Stimulated activated CD8-positive, alpha-beta memory T cell treated with anti-CD3 and anti-CD28 coated beads, Interleukin-15, amount 100 ng/mL, for 4 hours (primary cell): ENCODE measurements at places on chromosomes 16 and 17.

DNA sequence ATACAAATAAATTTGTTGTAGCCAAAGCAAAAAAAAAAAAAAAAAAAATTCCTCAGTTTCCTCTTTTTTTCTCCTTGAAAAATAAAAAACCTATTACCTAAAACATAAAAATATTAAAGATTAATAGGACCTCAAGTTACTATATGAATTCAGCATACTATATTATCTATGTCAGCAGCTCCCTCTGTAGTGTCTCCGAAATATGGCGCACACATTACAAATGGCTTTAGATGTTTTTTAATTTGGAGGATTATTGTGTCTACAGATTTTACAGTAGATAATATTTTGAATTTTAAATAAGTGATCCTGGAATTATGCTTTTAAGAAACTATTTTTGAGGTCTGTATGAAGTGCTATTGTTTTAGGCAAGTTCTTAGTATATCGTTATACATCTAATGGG, 94.4 kb downstream of the NLK start:
- no peak for DNase-seq

DNA sequence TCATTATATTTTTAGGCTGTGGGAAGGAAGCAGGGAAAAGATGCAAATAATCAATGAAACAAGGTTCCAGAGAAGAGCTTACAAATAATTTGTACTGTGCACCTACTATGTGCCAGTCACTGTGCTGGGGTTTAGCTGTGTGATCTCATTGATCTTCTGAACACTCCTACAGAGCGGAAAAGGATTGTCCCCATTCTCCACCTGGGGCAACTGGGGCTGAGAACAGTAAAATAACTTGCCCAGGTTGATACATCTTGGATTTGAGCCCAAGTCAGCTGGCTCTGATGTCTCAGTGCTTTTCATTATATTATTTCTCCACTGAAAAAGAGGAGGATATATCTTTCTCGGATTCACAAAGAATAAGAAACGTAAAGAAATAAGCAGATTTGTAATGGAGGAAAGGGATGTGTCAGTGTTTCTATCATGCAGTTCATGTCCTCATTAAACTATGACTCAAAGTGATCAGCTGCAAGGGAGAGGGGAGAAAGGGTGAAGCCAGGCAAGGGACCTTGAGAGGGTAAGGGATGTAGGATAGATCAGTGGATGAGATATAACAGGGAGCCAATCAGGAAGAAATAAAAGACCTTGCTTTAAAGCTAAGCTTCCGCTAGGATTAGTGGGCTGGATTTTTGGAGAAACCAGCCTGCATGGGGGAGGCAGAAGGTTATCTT, 143.6 kb upstream of the NOL11 start:
- DNase-seq = no peak

- DNase-seq = no peak
Measured at GRCh38 chr16:57871456-57871855, 69.2 kb upstream of the KIFC3 start.

- no peak for DNase-seq
Measured at GRCh38 chr17:10768750-10769251, 35.1 kb downstream of the TMEM238L start.

GRCh38 chr16:57151369-57151768, 34.5 kb downstream of the PSME3IP1 start:
- no peak for DNase-seq

DNA sequence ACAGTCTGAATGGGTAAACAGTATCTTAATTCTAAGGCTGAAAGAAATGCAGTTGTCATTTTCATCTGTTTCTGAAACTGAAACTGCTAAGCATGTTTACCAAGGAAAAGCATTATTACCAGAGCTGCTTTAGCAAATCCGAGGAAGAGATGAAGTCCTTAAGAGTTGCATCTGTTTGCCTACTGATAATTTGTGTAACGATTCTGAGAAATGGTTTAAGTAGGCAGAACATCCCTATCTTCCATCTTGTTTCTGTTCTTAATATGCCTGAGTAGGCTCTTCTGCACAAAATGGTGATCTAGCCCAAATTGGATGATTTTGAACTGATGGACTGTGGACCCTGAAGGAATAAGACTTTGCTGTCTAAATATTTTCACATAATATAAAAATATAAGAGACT, 34.9 kb downstream of the NUP93 start:
- no peak for DNase-seq

DNA sequence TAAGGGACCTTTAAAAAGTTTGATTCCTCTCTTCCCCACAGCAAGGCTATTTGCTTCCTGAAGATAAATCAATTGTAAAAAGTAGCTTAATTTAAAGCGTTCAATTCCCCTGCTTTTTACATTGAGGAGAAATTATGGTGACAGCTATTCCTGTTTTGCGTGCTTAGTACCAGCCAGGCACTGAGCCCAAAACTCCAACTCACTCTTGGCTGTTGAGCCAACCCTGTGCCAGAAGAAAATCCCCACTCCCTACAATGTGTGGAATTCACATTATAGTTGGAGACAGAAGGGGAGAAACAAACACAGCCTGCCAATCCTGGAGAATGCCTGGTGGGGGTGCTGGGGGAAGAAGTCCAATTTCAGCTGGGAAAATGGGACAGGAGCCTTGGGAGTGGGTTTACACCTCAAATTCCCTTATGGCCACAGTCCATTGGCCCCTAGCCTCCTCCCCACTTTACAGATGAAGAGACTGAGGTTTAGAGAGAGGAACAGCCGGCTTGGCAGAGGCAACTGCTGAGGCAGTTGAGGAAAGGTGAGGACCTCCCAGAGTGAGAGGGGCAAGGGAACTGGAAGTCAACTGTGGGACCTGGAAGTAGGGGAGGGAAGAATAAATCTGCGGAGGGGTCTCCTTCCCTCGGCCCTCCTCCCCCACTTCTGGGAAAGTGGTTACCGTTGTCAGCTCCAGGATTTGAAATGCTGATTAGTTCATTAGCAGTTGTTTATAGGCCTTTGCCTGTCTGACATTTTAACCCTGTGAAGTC, 26.1 kb downstream of the CDH1 start:
- DNase-seq = no peak

- no peak for DNase-seq
Measured at GRCh38 chr17:21297026-21297520, 12.6 kb downstream of the MAP2K3 start.

- no peak for DNase-seq
Measured at GRCh38 chr17:72455562-72455961, 334.7 kb downstream of the SOX9 start.

DNA sequence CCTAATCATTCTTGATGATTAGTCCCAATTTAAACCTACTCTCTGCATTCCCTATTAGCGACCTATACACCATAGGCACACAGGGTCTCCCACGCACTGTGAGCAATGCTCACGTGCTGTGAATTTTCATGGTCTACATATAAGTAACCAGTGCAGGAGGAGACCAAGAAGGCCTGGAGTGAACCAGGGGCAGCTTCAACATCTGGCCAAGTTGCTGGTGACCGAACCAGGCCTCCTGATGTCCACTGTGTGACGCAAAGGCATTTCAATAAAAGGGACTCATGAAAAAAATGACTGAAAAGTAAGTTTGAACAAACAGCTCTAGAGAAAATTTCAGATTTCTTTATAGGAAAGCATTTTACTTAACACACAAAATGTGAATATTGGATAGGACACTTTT, 107.0 kb downstream of the ZFHX3 start:
- DNase-seq = no peak

GRCh38 chr17:81939881-81940385, 2.8 kb upstream of the PYCR1 start:
- DNase-seq = no peak

GRCh38 chr16:26727848-26728247, 338.9 kb upstream of the C16orf82 start:
- DNase-seq = no peak

DNA sequence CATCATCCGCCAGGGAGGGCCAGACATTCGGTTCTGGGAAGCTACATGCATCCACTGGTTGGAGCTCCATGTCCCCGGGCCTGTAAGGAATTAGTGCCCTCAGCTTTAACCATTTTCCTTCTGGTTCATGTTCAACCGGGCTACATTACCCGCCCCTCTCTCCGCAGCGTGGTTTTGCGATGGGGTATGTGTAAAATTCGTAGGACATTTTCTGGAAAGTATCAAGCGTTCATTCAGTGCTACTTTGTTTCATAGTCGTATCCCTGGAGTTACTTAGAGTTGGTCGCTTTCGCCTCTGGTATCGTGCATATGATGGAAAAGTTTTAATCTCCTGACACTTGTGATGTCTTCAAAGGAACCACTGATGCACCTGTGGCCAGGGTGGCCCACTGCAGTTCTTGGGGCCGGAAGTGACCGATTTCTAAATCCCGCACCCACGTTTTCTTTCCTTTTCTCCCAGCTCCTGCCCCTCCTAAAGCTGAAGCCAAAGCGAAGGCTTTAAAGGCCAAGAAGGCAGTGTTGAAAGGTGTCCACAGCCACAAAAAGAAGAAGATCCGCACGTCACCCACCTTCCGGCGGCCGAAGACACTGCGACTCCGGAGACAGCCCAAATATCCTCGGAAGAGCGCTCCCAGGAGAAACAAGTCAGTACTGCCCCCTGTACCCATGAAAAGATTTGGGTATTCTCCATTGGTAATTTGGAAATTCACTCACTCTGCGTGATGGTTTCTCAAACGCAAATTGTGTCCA, 637 bp downstream of the RPL23A start:
- DNase-seq = no peak

DNA sequence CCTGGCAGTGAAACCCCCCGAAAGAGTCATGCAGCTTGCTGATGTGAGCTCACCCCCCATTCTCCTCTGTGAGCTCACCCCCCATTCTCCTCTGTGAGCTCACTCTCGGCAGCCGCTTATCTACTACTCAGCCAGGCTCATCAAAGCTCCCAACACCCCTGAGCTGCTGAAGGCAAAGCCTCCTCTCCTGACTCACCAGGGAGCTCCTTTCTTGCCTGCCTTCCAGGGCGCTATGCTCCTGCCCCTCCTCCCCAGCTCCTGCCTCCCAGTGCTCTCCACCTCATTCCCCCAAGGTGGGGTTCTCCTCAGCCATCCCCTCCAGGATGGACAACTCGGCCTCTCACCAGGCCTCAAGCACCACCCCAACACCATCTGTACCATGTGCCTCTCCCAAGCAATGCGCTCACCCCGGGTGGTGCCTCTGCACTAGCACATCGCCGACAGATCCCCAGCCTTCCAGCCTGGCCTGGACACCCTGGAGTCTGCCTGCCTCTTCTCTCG, 27.7 kb upstream of the FAAP100 start:
- DNase-seq = no peak

GRCh38 chr17:6551356-6551755, 5.0 kb downstream of the PITPNM3 start:
- no peak for DNase-seq

GRCh38 chr16:83966153-83966696, 1.8 kb upstream of the NECAB2 start:
- DNase-seq = no peak

DNA sequence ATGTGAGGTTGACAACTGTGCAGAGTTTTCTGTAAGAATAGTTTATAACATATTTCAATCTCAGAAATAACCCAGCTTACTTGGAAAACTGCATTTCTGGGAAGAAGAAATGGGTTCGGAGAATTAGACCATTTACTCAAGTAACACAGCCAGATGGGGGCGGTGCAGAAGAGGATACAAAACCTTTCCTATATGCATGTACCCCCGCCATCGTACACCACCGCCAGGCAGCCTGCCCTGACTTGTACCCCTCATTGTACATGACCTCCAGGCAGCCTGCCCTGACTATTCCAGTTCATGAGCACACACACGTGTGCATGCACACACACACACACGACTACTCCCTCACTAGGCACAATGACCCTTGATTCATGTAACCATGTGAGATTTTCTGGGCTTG, 154.0 kb downstream of the C16orf78 start:
- no peak for DNase-seq

- no peak for DNase-seq
Measured at GRCh38 chr17:79613195-79613772, 2.4 kb upstream of the RBFOX3 start.

DNA sequence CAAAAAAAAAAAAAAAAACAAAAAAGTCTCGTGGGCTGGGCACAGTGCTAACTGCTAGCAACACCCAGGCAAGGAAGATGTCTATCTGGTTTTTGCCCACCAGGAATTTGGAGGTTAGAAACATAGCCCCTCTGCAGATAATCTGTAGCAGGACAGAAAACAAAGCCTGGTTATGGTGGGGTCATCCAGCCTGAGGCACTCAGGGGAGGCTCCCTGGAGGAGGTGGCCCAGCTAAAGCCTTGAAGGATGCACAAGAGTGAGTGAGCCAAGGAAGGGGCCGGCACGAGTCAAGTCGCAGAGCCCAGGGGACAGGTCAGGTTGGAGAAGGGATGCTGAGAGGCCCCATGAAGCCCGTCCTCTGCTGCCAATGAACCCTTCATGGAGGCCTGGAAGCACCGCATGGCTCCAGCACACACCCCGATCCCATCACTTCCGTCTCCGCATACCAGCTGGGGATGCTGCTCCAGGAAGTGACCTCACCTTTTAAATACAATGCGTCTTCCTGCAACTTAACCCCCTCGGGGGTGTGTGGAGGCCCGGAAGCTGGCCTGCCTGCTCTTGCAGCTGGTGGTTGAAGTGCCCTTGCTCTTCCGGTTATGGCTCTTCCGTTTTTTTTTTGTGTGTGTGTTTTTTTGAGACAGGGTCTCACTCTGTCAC, 86.5 kb downstream of the ENGASE start:
- DNase-seq = no peak

GRCh38 chr17:77943971-77944370, 14.5 kb upstream of the TNRC6C start:
- DNase-seq = no peak

DNA sequence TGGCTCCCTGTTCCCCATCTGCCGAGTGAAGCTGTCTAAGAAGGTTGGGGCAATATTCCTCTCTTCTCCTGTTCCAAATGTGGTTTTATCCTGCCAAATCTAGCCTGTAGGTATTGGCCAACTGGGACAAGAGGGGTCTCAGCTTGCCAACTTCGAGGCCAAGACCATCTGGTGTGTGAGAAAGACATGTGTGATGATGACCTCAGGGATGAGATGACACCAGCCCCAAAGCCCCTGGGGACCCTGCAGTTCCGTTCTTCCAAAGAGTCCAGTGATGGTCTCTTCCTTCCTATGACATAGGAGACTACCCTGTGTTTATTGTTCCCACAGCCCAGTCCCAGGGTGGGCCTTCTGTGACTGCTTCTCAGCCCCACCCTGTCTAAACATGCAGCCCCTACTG, 34.8 kb upstream of the ADAMTS18 start:
- DNase-seq = no peak

DNA sequence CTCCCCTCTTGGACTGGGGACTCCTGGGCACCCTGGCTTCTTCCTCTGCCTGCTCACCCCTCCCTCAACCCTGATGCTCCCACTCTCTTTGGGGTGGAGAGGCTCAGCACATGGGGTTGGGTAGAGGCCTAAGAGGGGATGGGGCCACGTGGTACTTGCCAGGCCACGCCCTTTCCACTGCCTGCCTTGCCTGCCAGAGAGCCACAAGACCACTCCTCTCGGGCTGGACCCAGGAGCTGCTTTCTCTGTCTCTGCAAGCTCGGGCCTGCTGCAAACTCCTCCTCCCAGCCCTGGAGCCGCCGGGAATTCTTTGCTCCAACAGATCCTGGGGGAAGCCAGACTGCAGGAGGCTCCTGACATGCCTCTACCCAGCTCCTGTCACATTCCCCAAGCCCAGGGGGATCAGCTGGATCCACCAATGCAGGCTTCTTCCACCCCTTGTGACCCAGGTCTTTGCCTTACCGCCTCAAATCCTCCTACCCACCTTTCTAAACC, 11.8 kb downstream of the DLX4 start:
- no peak for DNase-seq

- no peak for DNase-seq
Measured at GRCh38 chr16:68917541-68917940, 74.2 kb downstream of the TANGO6 start.

GRCh38 chr17:27423651-27424050, 32.6 kb upstream of the KSR1 start:
- no peak for DNase-seq
